Glomerular endothelial cell (primary cell): ENCODE measurements at places on chromosomes 5 and 9.

- no peak for DNase-seq
These were observed 113.0 kb downstream of the GAPVD1 start for GRCh38 chr9:125374443-125375309.

DNA sequence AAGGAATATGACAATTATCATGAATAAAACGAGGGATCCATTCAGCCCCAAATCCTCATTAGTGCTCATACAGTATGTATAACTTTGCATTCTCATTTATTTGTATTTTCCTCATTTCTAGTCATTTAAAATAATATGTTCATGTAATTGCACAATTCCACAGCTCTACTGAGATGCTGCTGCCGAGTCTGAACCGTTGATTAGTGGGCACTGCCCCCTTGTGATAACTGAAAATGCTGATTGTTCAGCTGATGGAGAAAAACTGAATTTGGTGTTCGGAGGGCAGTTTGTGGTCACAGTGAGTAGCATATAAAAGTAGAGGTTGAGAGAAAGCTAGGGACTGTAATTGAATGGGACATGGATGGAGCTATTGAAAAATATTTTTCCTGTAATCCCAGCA, 12.2 kb upstream of the GPR151 start:
- no peak for DNase-seq

- DNase-seq, result no peak
These were observed 173.2 kb downstream of the DAB2IP start for GRCh38 chr9:121824651-121825030.

DNA sequence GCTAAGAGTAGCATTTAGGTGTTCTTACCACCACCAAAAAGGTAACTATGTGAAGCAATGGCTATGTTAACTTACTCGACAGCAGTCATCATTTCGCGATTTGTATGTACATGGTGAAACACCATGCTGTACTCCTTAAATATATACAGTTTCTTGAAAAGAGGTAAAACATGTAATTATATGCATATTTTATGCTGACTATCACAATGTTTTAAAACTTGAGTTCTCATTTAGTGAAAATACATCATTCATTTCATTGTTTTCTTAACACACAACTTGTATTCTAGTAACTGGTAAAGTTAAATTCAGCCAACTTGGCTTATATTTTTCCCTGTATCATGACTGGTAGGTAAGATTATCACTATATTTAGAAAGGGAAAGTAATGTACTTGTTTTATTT, 189.9 kb downstream of the ADCY2 start:
- DNase-seq, result no peak

GRCh38 chr9:16255217-16255616, 615.3 kb downstream of the BNC2 start:
- DNase-seq, result no peak

DNA sequence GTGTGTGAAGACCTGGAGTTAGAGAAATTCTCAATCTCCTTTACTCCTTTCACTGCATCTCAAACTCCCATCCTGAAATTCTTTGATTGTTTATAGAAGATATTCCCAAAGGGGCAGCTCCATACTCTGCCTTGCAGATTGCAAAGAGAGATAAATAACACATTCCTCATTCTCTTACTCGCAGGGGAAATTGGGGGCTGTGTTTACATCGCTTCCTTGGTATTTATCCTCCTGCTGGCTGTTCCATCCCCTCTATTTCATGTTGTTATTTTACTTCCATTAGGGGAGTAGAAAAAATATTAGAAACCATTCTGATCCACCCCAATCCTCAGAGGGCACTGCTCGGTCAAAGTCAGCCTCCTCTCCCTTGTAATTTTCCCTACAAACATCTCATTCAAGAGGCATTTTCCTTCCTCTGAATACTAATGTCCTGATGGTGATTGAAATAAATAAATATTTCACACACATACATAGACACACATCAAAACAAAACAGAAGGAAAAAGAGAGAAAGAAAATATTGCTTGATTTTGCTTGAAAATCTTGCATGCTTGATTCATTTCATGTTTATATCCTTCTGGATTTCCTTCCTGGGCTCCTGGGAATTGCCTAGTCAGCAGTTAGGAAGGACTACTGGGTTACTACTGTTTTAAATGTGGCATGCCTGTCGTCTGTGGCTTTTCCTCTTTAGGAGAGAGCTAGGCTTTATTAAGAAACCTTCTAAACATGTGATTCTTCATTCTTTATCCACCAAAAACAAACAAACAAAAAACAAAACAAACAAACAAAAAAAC, 420.1 kb upstream of the PAPPA start:
- DNase-seq, result no peak

DNA sequence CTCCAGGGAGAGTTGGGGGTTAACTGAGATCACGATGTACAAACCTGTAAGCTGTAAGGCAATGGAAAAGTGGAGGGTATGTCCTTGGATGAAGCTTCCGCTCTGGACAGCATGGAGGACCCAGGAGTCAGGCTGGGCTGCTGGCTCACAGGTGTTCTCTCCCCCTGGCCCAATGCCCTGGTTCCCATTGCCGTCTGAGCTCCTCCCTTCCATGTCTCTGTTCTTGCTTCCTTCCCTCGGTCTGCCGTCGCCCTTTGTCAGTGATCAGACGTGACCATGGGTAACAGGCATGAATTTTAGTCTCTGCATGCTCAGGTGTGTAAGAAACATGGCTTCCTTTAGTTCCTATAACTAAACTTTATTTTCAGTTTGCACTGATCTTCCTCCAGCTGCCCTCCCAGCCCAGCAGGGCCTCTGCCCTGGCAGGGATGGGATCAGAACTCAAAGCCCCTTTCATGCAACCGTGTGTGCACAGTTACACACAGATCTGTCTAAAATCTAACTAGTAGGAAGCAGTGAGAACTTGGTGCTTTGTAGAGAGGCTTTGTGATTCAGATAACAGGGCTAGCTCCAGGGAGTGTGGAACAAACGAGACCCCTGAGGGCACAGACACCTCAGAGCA, 51.7 kb upstream of the KCNMB1 start:
- no peak for DNase-seq

GRCh38 chr5:83785176-83785668, 64.6 kb upstream of the HAPLN1 start:
- DNase-seq, result no peak

GRCh38 chr5:149735066-149735465, 5.0 kb downstream of the PPARGC1B start:
- peak; percentile 10 for DNase-seq

DNA sequence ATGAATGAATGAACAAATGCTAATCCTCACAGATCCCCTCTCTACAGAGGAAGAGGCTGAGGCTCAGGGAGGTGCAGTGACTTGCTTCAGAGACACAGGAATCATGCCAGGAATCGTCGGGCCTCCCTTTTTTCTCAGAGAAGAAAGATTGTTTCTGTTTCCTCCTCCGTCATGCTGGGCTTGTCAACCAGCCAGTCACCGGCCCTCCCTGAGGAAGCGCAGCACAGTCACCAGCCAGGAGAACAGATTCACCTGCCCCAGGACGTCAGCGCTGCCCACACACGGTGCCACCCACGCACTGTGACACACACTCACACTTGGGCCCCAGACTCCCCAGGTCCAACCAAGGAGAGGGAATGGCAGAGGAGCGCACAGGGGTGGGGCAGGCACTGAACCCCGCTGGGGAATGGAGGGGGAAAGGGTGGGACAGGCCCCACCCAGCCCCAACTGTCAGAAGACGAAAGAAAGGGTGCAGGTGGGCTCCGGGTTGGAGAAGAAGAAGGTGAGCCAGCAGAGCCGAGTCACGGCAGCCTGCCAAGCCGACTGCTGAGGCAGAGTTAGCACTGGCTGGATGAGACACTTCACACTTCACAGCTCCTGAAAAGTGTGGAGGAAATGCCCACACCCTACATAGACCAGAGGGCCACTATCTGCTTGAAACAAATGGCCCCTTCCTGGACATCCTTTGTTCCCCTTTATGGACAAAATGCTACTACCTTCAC, 13.8 kb upstream of the ERGIC1 start:
- no peak for DNase-seq

DNA sequence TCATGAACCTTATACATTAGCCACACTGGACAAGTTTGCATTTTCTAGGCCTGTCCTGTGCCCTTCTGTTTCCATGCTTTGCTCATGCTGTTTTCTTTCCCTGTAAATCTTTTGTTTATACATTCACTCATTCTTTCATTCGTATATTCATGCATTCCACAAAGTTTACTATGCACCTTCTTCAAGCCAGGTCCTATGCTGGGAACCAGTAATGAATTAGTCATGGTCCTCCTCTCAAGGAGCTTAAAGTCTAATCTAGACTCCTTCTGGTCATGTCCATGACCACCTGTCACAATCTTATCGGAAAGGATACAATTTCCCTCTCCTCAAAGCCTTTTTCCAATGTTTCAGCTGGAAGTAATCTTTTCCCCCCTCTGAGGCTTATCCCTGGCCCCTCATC, 9.1 kb upstream of the XPA start:
- DNase-seq, result no peak

DNA sequence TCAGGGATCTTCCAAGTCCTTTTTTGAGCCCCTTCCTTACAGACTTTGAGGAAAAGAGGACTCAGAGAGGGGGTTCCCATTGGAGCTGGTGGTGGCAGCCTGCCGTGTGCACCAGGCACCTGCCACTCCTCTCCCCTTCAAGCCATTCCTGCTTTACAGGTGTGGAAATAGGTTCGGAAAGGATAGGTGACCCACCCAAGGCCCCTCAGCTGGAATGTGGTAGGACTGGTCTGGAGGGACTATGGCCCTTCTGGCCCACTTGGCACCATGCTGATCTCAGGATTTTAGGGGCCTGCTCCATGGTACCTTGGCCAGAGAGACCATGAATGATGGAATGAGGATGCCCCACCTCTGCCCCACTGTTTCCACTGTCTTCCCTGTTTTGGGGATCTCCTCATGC, 1.4 kb downstream of the GALNT12 start:
- DNase-seq, result no peak

DNA sequence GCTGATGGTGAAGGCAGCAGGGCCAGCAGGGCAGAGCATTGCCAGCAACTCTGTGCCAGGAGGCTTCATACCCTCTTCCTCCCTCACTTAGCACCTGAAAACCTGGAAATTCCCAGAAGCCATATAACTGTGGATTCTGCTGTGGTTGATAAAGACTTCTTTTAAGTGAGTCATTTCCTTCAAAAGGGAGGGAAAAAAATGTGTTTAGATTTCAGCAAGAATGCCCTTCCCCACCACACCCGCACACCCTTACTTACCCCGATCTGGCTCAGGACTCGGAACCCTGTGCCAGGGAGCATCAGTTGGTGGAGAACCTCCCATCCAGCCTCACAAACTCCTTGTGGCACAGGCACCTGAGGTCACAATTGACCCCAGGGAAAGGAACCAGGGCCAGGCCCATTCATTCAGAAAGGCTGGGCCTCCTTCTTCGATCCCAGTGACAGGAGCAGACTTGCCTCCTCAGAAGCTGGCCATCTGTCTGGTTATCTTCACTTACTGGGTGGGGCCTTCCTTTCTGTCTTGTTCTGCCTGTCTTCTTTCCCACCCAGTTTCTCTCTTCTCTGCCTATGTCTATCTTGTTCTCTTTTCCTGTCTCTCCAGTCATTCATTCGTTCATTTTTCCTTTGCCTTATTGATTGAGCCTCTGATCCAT, 62.6 kb downstream of the PLAC8L1 start:
- peak; percentile 39 for DNase-seq

GRCh38 chr5:95989283-95990048, 27.8 kb upstream of the ELL2 start:
- no peak for DNase-seq

DNA sequence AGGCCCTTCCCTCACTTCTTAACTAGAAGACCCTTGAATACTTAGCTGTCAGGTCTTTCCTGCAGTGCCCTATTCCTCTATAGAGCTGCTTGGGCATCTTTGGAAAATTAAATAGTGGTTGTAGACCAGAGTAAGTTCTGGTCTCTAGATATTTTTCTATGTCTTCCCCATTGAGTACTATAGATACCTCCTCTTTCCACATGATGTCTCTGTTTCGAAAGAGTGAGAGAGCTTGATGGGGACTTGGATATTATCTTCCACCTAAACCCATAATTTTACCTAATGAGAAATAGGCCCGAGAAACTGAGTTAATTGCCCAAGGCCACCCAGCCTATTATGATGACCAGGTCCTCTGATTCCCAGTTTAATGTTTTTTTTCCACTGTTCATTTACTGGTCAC, 40.2 kb downstream of the SPEF2 start:
- DNase-seq, result no peak

- no peak for DNase-seq
These were observed 71.5 kb downstream of the ARHGAP26 start for GRCh38 chr5:142841511-142842265.

GRCh38 chr9:77597057-77597456, 51.1 kb downstream of the GNA14 start:
- no peak for DNase-seq

DNA sequence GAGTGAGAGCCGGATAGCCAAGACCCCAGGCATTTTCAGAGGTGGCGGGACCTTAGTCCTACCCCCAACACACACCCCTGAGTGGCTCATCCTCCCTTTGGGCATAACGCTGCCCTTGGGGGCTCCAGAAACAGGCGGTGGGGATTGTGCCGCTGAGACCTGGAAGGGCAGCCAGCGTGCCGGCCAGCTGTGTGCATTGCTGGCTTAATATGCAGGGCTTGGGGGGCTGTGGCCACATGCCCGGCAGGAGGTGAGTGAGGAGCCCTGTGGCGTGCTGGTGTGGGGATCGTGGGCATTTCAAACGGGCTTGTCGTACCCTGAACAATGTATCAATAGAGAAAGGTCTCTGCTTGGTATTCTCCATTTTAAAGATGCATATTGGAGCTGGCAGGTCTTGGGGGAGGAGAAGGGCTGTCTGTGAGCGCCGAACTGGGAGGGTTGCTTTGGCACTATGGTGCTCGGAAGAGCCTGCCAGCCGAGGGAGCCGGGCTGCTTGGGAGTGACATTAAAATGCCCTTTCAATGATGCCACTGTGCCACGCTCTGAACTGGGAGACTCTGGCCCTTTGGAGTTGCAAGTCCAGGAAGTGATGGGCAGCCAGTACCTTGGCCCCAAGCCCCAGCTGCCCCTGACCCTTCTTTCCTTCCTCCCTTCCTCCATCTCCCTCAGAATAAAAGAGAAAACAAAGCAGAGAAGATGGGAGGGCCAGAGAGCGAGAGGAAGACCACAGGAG, 11.2 kb upstream of the OLFM1 start:
- no peak for DNase-seq

- DNase-seq, result no peak
These were observed 23.0 kb downstream of the PCSK1 start for GRCh38 chr5:96410013-96410412.
